ENCODE measurements at places on chromosomes 1 and 21.
A peak's percentile ranks its signal among the peaks of the same experiment; 100 is the strongest.

DNA sequence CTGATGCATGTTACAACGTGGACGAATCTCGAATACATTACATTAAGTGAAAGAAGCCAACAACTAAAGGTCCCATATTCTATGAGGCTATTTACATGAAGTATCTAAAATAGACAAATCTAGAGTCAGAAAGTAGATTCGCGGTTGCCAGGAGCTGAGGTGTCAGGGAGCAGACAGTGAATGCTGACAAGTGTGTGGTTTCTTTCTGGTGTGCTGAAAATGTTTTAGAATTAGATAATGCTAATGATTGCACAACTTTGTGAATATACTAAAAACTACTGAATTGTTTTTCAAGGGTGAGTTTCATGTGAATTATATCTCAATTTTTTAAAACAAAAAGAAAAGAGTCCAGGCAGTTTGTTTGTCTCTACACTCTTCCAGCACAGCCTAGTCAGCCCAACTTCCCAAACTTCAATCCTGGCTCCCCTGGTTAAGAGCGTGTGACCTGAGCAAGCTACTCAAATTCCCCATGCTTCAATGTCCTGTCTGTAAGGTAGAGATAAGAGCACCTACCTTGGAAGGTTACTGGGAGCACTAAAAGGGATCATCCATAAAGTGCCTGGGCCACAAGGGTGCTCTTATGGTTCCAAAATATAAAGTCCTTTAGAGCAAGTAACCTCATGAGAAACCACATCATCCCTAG lies 20.9 kb downstream of the HLCS start:
- no peak for DNase-seq

GRCh38 chr1:27007909-27008582 lies 4.6 kb downstream of the TENT5B start:
- no peak for DNase-seq

GRCh38 chr1:104387716-104388508 lies 638.2 kb downstream of the AMY1C start:
- no peak for DNase-seq

- no peak for DNase-seq
Measured at GRCh38 chr21:15947677-15948076, 217.9 kb downstream of the USP25 start.

DNA sequence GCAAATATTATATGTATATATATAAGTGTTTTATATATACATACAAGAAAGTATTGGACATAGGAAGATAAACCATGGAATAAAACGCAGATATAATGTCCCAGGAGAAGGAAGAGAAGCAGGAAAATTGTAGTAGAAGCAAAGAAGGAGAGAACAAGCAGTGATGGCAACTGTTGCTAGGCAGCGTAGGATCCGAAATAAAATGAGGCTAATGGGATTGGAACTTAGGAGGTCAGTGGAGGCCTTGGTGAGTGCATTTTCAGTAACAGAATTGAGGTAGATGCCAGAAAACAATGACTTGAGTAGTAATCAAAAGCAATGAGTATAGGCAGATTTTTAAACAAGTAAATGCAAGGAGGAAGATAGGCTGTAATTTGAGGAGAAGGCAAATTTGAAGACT lies 265.8 kb downstream of the LRRC7 start:
- no peak for DNase-seq

DNA sequence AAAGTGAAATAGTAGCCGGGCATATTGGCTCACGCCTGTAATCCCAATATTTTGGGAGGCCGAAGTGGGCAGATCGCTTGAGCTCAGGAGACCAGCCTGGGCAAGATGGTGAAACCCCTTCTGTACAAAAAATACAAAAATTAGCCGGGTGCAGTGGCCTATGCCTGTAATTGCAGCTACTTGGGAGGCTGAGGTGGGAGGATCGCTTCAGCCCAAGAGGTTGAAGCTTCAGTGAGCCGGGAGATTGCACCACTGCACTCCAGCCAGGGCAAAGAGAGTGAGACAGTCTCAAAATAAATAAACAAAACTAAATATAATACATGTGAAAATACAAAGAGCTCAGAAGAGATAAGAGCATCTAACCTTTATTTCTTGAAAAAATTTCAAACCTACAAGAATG lies 2.3 kb upstream of the MSTO1 start:
- no peak for DNase-seq

GRCh38 chr1:212899845-212900244 lies 41.8 kb downstream of the FLVCR1 start:
- no peak for DNase-seq

- no peak for DNase-seq
Measured at GRCh38 chr1:182783068-182783467, 6.5 kb upstream of the NPL start.

DNA sequence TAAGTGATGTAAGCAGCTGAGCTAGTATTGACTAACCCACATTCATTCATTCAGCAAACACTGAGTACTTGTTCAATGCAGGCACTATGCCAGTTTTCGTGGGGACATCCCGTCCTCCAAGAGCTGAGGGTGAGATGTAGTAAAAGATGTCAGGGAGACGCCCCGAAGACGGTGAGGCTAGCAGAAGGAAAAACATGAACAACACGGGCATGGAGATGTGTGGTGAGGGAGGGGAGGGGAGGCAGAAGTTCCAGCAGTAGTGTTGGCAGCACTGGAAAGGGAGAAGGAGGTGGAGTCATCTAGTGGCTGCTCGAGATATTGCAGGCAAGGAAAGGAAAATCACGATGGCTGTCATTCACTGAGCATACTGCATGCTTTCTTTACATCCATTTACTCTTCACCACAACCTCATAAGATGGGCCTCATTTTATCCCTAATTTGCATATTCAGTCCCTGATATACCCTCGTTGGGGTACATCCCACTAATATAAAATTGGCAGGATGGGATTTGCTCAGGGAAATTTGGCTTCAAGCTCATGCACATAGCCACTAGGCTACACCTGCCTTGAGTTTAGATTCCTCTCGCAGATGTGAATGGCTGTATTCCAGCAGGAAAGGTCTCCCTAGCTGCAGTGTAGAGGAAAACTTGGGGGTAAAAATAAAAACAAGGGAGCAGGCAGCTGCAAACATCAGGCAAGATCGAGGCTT lies 14.5 kb downstream of the PDZK1IP1 start:
- peak; percentile 77 for DNase-seq

GRCh38 chr1:2272686-2273400 lies 44.7 kb downstream of the SKI start:
- no peak for DNase-seq

DNA sequence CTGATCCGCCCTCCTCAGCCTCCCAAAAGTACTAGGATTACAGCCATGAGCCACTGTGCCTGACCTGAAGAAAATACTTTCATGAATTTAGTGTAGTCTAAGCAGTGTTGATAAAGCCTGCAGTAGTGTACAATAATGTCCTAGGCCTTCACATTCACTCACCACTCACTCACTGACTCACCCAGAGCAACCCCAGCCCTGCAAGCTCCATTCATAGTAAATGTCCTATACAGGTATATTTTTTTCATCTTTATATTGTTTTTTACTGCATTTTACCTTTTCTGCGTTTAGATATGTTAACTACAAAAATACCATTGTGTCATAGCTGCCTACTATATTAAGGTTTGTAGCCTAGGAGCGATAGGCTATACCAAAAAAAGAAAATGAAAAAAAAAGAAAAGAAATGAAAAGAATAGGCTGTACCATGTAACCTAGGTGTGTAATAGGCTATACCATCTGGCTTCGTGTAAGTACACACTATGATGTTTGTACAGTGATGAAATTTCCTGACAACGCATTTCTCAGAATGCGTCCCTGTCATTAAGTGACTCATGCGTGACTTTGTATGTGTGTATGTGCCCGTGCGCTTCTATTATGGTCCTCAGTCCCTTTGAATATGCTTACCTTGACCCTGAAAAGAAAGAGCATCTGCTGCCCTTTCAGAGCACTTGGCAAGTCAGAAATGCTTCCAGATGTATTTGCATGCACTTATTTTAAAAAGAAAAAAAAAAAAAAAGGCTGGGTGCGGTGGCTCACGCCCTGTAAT lies 9.2 kb upstream of the SLAMF8 start:
- no peak for DNase-seq

GRCh38 chr1:39082010-39082799 lies 56.1 kb downstream of the NDUFS5 start:
- no peak for DNase-seq

- no peak for DNase-seq
Measured at GRCh38 chr1:17188217-17188616, 16.7 kb upstream of the PADI1 start.

All from hematopoietic multipotent progenitor cell (in vitro differentiated cells).